ENCODE measurements at places on chromosomes 11 and 22.

DNA sequence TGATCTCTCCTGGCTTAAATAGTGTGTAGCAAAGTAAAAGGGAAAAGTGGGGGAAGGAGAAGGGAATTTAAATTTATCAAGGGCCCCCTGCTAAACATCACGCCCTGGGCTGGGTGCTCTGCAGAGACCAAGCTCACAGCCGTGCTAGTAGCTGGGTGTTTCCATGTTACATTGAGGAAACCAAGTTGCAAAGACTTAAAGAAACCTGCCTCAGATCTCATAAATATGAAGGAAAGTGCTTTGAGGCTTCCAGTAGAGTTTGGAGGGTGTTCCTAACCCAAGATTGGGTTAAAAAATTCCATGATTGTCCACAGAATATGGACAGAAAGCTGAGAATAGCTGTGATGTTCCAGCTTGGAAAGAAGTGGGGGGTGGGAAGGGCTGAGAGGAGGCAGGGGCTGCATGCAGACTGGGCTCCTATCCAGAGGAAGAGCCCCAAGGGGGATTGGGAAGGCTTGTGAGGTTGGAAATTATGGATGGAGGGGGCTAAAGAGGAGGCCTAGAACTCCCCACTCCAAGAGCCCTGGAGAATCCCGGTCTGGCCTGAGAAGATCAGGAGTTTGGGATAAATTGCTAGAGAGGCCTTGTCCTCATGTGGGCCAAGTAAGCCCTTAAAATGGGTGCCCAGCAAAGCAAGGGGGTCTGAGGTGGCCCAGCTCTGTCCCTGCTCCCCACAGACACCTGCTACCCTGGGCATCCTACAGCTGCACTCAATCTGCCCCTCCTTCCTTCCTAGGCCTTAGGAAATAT is 25.0 kb upstream of the OAF start:
- DNase-seq: no peak

DNA sequence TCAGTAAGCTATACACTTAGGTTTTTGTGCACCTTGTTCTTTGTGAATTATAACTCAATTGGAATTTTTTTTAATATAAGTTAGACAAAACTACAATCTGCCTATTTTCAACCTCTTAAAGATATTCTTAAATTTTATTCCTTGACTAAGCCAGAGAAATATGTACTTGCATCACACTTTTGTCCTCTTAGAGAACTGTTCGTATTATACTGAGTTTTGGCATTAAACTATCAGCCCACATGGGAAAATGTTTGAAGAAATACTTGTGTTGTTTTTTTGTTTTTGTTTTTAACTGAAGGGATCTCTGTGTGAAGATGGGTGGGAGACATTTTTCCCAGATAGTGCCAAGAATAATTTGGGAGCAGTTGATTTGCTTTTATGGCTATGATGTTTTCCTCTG is 25.3 kb downstream of the CEP295 start:
- DNase-seq: no peak

DNA sequence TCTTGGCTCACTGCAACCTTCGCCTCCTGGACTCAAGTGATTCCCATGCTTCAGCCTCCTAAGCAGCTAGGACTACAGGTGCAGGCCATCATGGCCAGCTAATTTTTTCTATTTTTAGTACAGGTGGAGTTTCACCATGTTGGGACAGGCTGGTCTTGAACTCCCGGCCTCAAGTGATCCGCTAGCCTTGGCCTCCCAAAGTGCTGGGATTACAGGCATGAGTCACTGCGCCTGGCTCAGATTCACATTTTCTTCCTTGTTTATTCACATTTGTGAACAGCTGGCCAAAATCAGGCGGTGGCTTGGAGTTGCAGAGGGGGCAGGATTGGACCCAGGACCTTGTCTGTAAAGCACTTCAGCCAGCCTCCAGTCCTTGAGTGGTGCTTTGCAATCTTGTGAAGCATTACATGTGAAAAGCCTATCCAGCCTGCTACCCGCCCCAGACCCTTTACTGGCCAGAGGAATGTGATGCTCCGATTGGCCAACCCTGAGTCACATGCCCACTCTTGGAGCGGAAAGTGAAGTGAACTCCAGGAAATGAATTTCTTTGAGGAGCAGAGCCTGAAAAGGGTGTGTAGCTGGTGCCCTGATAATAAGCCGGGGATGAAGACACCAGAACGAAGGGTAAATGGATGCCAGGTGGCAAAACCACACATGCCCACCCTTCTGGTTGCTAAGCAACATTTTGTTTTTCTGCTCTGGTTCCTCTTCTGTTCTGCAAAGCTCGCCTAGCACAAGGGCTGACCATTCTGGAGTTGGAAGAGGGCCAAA is 62.6 kb upstream of the PTPRJ start:
- DNase-seq: peak; percentile 67

GRCh38 chr11:117621226-117621625 is 175.8 kb downstream of the DSCAML1 start:
- DNase-seq: no peak

DNA sequence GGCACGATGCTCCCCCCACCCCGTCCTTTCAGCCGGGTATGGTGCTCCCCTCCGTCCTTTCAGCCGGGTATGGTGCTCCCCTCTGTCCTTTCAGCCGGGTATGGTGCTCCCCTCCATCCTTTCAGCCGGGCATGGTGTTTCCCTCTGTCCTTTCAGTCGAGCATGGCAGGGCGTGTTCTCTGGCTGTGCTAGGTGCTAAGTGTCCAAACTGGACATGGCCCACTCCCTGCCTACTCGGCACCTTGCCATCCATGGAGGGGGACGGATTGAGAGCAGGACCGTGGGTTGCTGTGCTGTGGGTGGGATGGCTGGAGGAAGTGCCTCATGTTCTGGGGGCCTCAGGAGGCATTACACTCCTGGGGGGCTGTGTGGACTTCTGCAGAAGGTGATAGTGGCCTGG is 45.5 kb downstream of the MUC6 start:
- no peak for DNase-seq

DNA sequence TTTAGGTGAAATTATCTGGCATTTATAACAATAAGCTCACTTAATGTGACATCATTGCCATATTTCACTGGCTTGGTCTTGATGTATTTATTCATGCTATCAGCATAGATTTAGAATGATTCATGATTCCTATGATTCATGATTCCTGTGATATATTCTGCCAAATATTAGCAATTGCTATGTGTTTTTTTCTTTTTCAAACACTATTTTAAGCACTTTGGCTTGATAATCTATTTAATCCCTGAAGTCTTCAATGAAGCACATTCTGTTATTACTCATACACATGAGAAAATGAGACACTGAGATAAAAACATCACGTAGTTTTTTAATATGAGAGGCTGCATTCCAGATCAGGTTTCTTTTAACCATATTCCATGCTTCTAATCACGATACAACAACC is 78.5 kb downstream of the LUZP2 start:
- no peak for DNase-seq

- no peak for DNase-seq
These were observed 826 bp upstream of the DGAT2 start for GRCh38 chr11:75767793-75768111.

DNA sequence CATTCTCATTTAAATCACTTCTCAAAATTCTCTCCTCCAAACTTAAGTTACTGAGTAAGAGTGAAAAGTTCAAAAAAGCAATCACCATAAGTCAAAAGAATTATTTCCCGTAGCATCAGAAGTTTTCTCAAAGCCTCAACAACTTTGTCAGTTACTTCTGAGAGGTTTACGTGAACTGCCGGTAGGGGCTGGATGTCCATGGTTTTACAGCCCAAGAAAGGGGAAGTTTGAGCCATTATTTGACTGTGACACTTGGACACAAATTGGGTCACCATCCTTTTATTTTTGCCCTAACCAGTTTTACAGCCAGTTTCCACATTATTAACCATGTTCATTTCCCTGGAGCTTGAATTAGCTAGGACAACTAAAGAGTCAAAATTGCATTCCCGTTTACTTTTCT is 7.5 kb downstream of the POU2AF3 start:
- DNase-seq: no peak

GRCh38 chr11:75964071-75964470 is 149.1 kb downstream of the UVRAG start:
- DNase-seq: no peak

DNA sequence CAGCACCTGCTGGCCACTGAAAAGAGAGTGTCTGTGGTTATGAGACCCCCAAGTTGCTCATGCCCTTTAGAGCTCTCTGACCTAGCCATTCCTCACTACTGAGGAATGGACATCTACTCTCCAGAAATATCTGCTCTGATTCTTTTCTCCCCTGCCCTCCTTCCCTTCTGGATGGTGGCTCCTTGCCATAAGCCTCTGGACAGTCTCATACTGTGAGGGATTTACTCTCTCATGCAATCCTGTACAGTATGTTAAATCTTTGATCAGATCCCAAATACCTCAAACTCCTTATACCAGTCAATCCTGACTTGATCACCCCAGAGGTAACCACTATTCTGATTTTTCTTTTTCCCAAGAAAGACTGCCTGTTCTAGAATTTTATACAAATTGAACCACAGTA is 80.7 kb downstream of the ARHGAP20 start:
- DNase-seq: no peak

- DNase-seq: no peak
These were observed 193.6 kb upstream of the DDI1 start for GRCh38 chr11:103842795-103843194.

- DNase-seq: no peak
These were observed 120.9 kb downstream of the ST3GAL4 start for GRCh38 chr11:126476266-126476924.

DNA sequence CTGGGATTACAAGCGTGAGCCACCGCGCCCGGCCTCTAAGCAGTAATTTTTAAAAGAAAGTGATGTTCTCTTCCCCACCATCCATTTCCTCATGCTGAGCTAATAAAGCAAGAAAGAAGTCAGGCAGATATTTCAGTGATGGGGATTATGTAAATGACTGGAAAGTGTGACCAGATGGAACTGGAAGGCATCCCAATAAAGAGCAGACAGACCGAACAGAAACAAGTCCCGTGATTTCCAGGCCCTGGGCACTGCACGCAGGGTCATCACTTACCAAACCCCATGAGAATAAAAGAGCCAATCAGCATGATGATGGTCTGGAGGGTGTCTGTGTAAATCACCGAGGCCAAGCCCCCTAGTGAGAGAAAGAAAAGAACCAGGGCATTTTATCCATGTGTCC is 18.2 kb downstream of the SLC5A4 start:
- DNase-seq: no peak

DNA sequence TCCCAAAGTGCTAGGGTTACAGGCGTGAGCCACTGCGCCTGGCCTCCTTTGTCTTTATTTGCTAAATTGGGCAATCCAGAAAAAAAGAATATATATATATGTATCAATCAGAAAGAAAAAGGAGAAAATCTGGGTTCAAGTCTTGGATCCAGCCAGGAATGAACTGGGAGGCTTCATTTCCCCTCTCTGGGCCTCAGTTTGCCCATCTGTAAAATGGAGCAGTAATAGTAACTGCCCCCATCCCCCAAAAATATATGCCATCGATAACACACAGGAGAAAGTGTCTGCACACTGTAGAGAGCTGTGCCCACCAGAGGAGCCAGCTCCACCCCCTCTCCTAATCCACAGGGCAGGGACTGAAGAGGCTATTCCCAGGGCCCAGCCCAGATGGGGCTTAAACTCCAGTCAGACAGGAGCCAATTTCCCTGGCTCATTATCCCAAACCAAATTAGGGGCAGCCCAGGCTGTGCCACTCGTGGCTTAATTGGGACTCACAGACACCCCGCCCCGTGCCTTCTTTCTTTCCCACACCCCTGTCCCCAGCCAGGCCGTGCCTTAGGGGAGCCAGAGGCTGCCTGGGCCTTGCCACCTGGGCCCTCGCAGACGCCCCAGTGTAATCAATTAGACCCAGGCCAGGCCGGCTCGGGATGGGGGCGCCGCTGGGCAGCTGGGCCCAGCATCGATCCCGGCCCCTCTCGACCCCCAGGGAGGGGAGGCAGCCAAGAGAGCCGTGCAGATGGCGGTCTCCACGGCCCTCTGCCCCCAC is 171.5 kb downstream of the MN1 start:
- DNase-seq: no peak

DNA sequence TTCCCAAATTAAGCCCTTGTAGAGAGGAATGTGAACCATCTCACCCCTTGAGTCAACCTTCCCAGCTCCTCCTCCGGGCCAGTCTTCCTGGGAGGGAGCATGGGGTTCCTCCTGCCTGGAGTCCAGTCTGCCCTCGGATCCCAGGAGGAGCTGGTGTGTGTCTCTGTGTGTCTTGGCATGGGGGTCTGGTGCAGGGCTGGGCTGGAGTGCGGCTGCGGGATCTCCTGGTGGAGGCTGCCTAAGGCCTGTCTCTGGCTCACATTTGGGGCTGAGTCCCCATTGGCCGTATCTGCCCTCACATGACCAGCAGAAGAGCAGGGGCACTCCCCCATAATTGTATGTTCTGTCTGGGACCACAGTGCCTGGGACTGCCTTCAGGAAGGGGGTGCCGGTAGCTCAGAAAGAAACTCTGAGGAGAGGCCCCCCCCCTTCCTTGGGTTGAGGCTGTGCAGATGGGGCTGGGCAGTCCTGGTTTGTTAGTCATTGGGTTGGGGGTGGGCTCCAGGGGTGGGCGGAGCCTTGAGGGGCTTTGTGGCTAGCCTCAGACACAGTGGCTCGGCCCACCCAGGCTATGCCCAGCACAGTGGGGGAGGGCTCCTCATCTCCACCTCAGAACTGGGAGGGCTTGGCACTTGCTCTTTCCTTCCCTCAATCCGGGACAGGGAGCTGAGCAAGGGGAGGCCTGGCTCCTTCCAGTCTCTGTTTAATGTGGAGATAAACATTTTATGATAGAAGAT is 2.9 kb downstream of the C1QTNF5 start:
- peak; percentile 69 for DNase-seq

DNA sequence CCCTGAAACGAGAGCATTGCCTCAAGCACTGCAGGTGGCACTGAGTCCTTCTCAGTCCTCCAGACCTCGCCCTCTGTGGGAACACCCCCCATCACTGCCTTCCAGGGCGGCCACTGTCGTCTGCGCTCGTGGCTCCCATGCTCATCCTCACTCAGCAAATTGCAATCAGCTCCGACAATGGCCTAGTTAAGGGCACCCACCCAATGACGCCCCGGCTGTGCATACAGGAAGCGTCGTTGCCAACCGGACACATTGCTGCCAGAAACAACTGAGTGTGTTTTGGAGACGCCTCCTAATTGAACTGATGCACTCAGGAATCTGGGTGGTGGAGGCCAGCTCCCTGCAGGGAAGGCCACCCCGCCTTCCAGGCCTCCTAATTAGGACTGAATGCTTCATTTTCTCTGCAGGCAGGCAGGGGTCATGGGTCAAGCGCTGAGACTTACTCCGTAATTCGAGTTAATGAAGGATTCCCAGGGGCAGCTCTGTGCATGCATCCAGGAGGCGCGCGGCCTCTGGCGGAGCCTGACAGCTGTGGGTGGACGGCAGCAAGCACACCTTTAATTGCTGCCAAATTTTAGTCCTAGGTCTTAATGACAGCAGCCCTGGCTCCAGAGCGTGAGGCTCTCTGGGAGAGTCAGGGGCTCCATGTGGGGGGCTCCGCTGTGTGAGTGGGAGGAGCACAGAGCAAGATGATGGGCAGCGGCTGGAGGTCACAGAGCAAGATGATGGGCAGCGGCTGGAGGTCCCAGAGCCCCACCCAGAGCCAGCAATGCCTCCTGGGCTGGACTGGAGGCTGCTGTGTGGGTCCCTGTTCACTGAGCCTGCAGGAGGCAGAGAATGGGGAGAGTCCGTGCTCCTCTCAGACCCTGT is 199.0 kb downstream of the BRD1 start:
- DNase-seq: no peak

Data from HAP-1 (cell line).